Stimulated activated CD8-positive, alpha-beta memory T cell treated with anti-CD3 and anti-CD28 coated beads, Interleukin-2, amount 100 ng/mL, for 48 hours (primary cell): ENCODE measurements at places on chromosomes 1 and 21.
A peak's percentile ranks its signal among the peaks of the same experiment; 100 is the strongest.

- DNase-seq: no peak
These were observed 25.9 kb upstream of the PLA2G2C start for GRCh38 chr1:20212085-20212684.

DNA sequence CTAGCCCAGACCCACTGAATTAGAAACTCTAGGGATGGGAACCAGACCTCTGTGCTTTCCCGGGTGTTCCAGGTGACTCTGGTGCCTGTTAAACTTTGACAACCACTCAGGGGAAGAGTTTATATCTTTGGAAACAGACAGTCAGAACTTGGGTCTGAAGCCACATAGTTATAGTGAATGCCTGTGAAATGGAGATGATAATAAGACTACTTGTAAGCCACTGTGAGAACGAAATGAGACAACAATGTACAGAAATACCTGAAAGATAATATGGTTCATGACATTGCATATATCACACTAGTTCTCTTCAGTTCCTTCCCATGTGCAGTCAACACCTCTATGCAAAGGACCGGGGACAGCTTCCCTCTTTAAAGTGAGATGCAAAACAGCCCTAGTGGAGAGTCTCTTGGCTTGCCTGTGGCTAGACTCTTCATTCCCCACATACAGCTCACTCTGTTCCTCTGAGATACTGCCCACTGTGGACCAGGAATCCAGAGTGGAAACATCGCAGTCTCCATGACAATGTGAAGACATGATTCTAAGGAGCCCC lies 287.5 kb downstream of the ASTN1 start:
- no peak for DNase-seq

- DNase-seq: no peak
These were observed 77.2 kb downstream of the SCCPDH start for GRCh38 chr1:246801241-246802020.

- peak; percentile 11 for DNase-seq
These were observed at the start of gene ITLN2 for GRCh38 chr1:160954158-160955104. Gene ITLN2 (minus strand): TSS chr1:160954809. CDS start chr1:160954741, 68 bp downstream.

- DNase-seq: no peak
These were observed 87.9 kb upstream of the SOX13 start for GRCh38 chr1:203985044-203985443.

- DNase-seq: no peak
These were observed 7.0 kb downstream of the CFAP45 start for GRCh38 chr1:159892944-159893343.

DNA sequence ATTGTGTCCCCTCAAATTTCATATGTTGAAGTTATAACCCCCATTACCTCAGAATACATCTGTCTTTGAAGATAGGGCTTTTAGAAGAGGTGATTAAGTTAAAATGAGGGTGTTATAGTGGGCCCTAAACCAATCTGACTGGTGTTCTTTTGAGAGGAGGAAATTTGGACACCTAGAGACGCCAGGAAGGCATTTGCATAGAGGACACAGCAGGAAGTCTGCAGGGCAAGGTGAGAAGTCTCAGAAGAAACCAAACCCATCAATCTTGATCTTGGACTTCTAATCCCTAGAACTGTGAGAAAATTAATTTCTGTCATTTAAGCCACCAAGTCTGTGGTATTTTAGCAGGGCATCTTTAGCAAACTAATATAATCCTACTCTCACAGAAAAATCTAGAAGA lies 13.0 kb downstream of the GOLPH3L start:
- DNase-seq: no peak

DNA sequence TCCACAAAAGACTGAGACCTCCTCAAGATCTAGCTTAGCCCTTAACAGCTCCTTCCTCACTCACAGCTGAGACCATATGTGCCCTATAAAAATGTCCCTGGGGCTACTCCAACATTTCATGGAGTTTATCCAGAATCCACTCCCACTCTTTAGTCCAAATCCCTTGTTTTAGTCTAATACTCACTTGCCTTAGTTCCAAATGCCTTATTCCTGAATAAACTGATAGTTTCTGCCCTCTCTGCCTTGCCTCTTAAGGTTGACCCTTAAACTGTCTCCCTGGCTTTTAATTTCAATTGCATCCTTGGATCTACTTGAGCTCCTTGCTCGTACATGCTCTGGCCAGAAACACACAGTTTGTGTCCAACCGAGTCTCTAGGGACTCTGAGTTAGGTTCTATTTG lies 47.3 kb upstream of the LYPLAL1 start:
- no peak for DNase-seq

DNA sequence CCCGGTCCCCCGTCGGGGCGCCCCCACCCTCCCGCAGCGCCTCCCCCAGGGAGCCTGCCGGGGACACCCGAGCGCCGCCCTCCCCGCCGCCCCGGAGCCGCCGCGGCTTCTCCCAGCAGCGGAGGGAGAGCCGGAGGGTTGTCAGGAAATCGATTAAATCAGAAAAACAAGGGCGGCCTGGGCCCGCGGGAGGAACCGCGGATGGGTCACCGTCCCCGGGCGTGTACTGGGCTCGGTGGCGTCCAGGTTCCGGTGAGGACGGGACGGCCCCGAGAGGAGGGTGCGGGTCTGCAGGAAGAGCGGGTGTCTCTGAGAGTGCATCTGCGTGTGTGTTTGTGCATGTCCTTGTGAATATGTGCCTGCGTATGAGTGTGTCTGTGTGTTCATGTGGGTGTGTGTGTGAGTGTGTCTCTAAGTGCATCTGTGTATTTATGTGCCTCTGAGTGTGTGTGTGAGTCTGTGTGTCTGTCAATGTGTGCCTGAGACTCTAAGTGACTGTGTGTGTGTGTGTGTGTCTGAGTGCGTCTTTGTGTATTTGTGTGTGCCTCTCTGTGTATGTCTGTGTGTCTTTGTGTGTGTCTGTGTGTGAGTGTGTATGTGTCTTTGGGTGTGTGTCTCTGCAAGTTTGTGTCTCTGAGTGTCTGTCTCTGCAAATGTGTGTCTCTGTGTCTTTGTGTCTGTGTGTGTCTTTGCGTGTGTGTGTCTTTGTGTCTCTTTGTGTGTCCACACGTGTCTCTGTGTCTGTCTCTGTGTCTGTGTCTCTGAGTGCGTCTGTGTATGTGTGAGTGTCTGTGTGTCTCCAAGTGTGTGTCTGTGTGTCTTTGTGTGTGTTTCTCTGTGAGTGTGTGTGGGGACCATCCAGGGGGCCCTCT lies 1.1 kb downstream of the SPSB1 start:
- no peak for DNase-seq

GRCh38 chr1:151612501-151613281 lies 841 bp downstream of the SNX27 start:
- DNase-seq: peak; percentile 12

GRCh38 chr21:23887725-23888306 lies 1719.5 kb downstream of the MRPL39 start:
- no peak for DNase-seq

DNA sequence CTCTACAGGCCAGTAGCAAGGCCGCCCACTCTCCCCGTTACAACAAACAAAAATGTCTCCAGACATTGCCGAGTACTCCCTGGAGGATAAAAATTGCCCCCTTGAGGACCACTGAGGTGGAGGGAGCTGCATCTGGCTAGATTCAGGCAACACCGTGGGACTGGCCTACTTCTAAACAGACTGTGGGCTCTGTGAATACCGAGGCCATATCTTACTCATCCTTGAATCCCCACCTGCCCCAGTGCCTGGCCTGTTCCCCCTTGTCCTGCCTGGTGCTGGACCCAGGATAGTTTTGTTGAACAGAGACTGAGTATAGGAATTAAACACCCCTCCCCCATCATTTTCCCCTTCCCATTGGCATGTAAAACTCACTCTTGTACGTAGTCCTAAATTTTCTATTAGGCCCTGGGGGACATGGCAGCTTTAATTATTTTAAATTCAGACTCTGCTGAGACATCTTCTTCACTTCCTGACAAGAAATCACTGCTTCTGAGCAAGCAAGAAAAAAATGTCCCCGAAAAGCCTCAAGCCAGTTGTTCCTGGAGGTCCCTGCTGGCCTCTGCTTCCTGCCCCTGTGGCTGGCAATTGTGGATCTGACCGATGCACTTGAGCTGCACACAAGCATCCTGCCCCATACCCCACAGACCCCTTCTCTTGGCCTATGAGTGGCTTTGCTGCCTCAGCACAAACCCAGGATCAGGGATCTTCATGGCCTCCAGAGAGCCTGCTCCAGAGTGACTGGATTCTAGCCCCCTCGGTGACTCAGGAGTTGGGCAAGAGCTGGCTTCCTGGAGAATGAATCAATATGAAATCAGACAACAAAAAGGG lies 111.0 kb downstream of the ACTL8 start:
- no peak for DNase-seq

- peak; percentile 65 for DNase-seq
These were observed 19.8 kb upstream of the SARS1 start for GRCh38 chr1:109193653-109194590.

DNA sequence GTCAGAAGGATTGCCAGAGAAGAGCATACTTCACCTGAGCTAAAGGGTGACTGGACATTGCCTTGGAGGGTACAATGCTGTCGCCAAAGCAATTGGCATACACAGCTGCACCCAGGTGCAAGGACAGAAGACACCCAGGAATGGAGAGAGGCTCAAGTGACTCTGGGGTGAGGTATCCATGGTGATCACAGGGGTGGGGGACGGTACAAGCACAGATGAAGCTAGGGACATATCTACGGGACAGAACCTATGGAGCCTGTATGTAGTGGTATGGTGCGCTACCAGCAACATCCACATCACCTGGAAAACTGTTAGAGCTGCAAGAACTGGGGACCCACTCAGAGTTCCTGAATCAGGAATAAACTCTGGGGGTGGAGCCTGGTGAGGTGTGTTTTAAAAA lies 286.1 kb downstream of the PCP4 start:
- DNase-seq: no peak

- DNase-seq: no peak
These were observed 110.0 kb upstream of the SERBP1 start for GRCh38 chr1:67540025-67540732.

- DNase-seq: no peak
These were observed 174.9 kb downstream of the ETS2 start for GRCh38 chr21:38980416-38981313.

DNA sequence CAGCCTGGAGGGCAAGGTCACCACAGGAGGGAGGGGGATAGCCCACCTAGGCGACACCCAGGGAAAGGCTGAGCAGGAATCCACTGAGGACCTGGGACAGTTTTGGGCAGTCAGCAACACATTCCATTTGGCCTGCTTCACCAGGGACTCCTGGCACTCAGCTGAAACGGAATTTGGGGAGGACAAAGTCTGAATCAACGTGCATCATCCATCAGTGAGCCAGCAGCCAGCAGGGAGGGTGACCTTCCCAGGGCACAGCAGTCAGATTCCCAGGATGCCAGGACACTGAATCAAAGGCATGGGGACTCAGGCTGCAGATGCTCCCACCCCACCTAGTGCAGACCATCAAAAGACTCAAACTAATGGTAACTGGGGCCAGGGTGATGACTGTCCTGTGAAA lies 4.6 kb downstream of the SH3BP5L start:
- DNase-seq: no peak

DNA sequence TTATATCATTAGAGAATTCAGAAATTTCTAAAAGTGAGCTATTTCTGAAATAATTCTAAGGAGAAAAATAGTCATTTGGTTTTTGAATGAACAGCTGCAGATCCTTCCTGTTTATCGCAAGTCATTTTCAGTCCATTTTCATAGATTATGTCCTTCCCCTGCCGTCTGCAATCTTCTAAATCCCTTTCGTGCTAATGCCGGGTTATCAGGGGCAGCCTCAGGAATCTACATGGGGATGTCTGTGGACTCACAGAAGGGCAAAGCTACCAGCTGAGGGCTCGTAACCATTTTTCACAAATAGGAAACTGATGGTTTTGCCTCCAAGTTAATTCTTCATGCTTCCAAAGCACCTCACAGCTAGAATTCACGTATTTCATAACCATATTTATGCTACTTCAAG lies 23.0 kb downstream of the RCAN3 start:
- DNase-seq: no peak

- no peak for DNase-seq
These were observed 66.4 kb upstream of the TNFSF18 start for GRCh38 chr1:173117108-173117633.

DNA sequence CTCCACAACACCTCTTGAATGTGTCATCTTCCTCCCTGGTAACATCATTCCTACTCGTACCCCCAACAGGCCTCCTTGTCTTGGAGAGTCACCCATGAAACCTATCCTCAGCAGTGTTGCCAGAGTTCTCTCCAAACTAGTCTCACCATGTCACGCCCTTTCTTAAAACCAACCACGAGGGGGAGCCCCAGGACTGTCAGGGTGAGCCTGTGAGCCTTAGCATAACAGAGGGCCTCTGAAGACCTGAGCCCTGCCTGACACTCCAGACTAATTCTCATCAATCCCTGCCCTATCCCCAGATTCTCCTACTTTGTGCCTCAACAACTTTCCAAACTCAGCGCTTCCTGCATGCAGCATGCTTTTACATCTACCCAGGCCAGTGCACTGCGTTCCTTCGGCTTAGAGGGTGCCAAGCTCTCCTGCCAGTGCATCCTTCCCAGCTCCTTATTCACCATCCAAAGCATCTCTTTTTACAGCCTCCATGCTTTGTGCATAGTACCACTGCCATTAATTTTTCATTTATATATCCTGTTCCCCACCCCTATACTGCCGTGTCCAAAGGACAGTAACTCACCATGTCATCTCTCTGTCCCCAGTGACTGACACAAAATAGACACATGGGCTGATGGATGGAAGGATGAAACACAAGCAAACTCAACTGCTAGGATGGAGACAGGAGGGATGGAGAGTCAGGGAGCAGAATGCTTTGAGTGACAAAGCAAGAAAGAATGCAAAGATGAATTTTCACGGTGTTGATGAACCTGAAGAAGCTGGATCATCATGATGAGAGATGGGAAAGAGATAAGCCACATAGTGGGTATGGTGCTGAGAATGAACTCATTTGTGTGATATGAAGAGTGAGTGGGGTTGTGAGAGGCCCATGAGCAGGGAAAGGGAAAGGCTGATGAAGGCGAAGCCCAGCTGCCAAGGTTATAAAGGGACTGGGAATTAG lies 34.0 kb downstream of the ZNF697 start:
- DNase-seq: peak; percentile 64
